Mesenteric fat pad (tissue), 1 donor: ENCODE measurements at places on chromosomes 2 and 18. TPM values are rescaled to one million over a fixed set of nuclear protein-coding genes. Genes with fewer than 3 reads are reported as not detected.

The GPR17 gene
- not detected for total RNA-seq

The MRPS9 gene
- total RNA-seq, result 13.8 TPM

The OXER1 gene
- total RNA-seq, result 0.84 TPM

The ST6GAL2 gene
- total RNA-seq, result 0.45 TPM

The SERPINB2 gene
- total RNA-seq, result 6.6 TPM

- DNase-seq, result no peak
Measured at GRCh38 chr2:145068509-145068908, 548.6 kb upstream of the ZEB2 start.

- DNase-seq, result no peak
Measured at GRCh38 chr2:14417551-14417950, 215.0 kb upstream of the LRATD1 start.

- DNase-seq, result no peak
Measured at GRCh38 chr2:99481527-99481926, 8.3 kb downstream of the REV1 start.

DNA sequence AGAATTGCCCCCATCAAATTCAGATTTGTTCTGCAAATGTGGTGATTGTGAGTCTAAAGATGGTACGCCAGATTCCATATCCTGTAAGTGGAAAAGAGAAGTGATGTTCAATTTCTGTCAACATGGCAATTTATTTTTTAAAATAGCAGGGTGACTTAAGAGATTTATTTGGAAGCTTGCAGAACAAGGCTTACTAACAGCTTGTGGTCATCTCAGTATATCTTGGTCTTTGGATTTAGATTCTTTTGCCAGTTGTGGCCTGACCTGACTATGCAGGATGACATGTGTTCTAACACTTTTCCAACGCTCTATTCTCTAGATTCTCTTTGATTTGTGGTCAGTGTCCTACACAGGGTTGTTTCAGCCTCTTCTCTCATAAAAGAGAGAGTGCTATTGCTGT lies 74.4 kb downstream of the MAP3K20 start:
- DNase-seq, result no peak

DNA sequence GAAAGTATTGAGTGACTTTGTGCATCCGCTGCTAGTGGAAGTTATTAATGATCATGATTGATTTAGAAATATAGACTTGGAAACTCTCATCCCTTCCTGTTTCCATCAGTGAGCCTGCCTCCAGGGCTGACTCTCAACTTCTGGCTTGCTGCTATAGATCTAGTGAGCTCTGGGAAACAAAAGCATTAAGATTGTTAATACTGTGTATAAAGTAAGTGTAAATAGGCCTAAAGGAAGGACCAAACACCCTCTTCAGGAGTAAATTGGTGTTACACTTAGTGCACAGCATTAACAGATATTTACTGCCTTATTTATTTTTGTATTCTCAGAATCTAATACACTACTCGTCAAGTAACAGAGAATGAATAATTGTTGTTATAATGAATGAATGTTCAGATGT lies 285.6 kb downstream of the THSD7B start:
- no peak for DNase-seq

DNA sequence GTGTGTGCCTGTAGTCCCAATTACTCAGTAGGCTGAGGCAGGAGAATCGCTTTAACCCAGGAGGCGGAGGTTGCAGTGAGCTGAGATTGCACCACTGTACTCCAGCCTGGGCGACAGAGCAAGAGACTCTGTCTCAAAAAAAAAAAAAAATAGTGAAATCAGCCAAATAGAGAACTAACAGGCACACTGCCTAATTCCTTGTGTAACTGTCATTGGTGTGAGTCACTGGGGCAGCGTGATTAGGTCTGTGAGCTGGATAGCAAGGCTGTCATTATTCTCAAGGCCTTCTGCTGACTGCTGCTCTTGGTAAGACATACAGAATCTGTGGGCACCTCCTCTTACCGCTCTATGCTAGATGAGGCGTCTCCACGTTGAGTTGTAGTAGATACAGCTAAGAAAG lies 270.3 kb downstream of the NEDD4L start:
- no peak for DNase-seq

DNA sequence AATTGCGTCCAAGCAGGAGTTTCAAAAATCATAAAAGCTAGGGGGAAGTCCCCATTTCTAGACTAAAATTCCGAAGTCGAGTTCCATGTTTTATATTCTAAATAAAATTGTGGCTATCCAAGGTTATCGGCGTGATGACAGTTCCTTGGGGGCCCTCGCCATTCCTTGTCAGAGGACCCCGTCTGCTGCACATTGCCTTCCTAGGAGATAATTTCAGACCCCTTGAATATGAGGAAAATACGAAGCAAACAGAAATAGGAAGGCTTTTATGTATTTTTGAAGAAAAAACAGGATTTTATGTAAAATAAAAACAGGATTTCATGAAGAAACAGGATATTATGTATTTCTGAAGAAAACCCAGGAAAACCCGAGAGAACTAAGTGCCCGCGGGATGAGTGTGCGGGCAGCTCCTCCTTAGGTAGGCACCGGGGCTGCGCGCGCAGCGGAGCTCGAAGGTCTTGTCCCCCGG lies 465 bp upstream of the PLEKHA3 start:
- no peak for DNase-seq

DNA sequence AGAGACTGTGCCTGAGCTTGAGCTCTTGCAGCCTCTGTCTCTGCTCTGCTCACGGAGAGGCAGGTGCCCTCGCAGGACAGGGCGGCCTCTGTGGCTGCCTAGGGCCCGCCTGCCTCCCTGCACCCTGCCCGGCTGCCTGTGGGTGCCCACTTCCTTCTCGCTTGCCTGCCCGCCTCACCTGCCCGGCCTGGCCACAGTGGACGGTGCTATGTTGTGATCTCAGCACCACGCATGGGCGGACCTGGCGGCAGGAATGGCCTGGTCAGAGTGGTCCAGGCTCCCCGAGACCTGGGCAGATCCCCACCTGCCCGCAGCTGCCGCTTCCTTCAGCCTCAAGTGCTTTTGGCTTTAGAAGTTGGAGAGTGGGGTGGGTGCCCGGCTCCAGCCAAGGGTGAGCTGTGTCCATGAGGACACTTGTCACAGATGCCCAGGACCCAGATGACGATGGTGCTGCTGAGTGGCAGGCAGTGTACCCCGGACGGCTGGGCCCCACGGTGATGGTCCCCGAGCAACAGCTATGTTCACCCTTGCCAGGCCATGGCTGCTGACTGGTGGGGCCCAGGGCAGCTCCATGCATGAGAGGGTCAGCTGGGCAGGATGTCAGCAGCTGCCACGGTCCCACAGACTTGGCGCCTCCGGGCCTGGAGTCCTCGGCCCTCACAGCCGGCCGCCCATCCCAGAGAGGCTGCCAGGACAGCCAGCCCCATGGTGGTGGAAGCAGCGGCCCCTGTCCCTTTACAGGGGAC lies 25.3 kb downstream of the RTP5 start:
- DNase-seq, result peak; percentile 87

GRCh38 chr2:230774348-230774951 lies 61.8 kb downstream of the CAB39 start:
- no peak for DNase-seq

- DNase-seq, result no peak
Measured at GRCh38 chr2:39851651-39852110, 72.6 kb upstream of the THUMPD2 start.

DNA sequence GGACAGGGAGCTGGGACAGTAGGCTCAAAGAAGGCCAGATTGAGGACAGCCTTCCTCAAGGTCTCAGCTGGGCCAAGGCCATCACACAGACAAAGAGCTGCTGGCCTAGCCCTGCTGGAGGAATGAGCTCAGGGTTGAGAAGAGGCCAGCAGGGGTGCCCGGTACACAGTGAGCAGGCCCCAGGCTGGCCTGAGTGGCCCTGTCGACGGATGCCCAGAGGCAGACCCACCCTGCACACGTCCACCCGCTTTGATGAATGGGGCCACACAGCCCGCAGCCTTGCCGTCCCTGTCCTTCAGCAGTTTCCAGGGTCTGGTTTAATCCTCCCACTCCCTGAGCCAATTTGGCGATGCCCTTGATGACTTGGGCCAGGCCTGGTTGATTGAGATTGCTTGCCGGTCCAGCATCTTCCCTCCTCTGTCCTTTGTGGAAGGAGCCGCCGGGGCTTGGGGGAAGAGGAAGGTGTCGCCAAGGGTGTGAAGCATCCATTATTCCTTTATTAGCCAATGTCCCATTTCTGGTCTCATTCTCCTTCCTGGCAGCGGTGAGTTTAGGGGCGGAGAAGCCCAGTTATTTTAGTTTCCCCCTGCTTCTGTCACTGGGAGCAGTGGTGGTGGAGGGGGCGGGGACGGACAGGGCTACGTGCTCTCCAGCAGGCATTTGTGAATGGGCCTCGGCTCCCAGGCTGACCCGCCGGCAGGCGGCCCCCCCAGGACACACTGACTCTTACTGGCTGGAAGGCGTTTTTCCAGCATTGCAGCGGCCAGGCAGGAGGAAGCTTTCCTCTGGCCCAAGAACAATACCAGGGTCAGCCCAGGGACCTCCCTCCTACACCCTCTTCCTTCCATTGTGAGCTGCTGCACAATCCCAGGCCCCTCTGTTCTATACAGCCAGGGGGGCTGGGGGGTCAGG lies 141.8 kb downstream of the CTIF start:
- DNase-seq, result no peak

GRCh38 chr18:47283476-47283875 lies 32.0 kb upstream of the SKOR2 start:
- no peak for DNase-seq

DNA sequence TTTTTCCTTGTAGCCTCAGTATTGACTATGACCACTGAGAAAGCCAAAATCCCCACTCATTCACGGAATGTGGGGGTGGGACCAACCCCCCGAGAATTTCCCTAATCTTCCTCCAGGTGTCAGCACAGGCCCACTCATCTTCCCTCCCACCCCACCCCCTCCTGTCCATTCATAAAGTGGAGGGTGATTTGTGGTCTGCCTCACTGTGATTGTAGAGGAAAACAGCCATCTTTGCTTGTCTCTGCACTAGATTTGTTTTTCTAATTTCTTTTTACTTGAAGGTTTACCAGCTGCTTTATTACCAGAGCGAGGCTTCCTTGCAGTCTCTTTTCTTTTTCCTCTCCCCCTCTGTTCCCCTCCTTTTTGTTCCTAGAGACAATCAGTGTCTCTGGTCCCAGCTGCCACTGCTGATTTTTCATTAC lies 171.8 kb downstream of the ICOS start:
- DNase-seq, result no peak
